ENCODE measurements at places on chromosomes 7 and 10.

GRCh38 chr10:11335167-11335652 lies 276.2 kb downstream of the USP6NL start:
- no peak for DNase-seq

DNA sequence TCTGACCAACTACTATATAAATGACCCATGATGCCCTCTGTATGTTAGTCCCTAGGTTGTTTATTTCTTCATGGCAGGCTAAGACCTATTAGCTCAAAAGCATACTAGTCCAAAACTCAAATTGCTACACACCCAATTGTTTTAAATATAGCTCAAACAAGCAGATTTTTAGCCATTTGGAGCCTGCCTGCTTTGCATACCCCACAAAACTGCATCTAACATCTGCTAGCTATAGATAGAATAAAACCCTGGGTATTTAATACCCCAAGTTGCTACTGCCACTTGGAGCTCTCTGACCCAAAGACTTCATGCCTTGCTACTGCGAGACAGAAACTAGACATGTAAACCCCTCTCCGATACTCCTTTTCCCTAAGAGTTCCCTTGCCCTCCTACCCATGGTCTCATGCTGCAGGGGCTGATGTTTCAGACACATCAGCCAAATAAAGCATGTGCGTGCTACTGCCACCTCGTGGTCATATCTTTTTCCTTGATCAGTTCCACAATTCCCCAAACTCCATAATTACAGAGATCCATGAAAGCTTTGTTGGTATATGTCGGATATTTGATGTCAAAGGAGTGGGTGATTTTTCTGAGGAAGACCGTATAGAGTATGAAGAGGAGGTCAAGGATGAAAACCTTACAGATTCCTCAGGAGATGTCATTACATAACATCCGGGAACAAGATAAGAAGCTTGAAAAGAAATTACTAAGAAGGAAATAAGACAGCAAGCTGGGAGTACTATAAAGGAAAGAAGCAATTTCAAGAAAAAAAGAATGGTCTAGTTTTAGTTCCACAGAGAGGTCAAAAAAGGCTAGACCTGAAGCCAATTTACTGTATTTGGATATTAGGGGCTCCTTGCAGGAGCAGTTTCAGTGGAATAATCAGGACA lies 386.6 kb downstream of the SH2D4B start:
- peak; percentile 33 for DNase-seq

GRCh38 chr7:128830231-128831177 lies at the start of gene FLNC:
TSS of gene FLNC (plus strand) at chr7:128830406. CDS start at chr7:128830638, 232 bp downstream.
- DNase-seq = peak; percentile 92

DNA sequence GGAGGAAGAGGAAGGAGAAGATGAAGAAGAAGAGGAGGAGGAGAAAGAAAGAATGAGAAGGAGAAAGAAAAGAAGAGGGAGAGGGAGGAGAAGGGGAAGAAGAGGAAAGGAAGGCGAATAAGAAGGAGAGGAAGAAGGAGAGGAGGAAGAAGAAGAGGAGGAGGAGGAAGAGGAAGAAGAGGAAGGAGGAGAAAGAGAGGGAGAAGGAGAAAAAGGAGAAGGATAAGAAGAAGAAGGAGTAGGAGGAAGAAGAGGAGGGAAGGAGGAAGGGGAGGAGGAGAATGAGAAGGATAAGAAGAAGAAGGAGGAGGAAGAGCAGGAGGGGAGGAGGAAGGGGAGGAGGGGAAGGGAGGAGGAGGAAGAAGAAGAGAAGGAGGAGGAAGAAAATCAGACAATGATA lies 149.2 kb upstream of the LYZL2 start:
- DNase-seq = no peak

- DNase-seq = no peak
Observed at GRCh38 chr7:21550076-21550475, 7.2 kb downstream of the DNAH11 start.

GRCh38 chr7:108423089-108423989 lies 32.9 kb downstream of the NRCAM start:
- no peak for DNase-seq

GRCh38 chr10:99708428-99709012 lies 23.4 kb downstream of the COX15 start:
- DNase-seq = peak; percentile 21

GRCh38 chr10:44989597-44990301 lies 11.0 kb upstream of the ZNF22 start:
- no peak for DNase-seq

DNA sequence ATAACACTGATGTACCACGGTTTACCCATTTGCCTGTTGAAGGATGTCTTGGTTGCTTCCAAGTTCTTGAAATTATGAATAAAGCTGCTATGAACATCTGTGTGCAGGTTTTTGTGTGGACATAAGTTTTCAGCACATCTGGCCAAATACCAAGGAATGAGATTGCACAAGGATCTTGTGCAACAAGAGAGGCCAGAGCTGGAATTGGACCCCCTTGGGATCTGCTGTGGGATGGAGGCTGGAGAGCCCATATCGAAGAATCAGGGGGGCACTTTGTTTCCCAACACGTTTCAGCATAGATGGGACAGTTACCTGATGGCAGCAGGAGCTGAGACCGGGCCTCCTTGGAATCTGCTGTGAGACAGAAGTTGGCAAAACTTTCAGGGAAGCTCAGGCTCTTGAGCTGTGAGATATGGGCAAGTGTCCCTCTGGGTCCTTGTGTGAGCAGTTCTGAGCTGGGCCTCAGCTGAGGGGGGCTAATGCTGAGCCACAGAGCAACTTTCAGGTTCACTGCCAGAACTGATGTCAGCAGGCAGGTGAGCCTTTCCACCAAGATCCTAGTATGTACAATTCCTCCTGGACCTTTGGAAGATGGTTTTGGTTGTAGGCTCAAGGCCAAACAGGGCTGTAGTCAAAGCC lies 115.2 kb upstream of the RAB18 start:
- peak; percentile 21 for DNase-seq

DNA sequence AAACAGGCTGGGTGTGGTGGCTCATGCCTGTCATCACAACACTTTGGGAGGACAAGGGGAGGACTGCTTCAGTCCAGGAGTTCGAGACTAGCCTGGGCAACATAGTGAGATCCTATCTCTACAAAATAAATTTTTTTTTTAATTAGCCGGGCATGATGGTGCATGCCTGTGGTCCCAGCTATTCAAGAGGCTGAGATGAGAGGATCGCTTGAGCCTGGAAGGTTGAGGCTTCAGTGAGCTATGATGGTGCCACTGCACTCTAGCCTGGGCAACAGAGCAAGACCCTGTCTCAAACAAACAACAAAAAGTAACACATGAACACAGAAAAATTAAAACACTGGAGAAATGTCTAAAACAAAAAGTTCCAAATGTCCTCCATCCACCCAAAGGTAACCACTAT lies 22.9 kb downstream of the PIK3AP1 start:
- DNase-seq = no peak

- DNase-seq = no peak
Observed at GRCh38 chr10:70893227-70894006, 5.1 kb upstream of the PCBD1 start.

DNA sequence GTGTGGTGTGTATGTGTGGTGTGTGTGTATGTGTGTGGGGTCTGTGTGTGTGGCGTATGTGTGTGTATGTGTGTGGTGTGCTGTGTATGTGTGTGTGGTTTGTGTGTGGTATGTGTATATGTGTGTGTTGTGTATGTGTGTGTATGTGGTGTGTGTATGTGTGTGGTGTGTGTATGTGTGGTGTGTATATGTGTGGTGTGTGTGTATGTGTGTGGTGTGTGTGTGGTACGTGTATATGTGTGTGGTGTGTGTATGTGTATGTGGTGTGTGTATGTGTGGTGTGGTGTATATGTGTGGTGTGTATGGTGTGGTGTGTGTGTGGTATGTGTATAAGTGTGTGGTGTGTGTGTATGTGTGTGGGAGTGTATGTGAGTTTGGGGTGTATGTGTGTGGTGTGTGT lies 428.7 kb downstream of the PAXIP1 start:
- DNase-seq = no peak

GRCh38 chr10:46014683-46015405 lies 15.6 kb downstream of the NCOA4 start:
- no peak for DNase-seq

- DNase-seq = no peak
Observed at GRCh38 chr7:158811894-158812293, 17.4 kb downstream of the ESYT2 start.

DNA sequence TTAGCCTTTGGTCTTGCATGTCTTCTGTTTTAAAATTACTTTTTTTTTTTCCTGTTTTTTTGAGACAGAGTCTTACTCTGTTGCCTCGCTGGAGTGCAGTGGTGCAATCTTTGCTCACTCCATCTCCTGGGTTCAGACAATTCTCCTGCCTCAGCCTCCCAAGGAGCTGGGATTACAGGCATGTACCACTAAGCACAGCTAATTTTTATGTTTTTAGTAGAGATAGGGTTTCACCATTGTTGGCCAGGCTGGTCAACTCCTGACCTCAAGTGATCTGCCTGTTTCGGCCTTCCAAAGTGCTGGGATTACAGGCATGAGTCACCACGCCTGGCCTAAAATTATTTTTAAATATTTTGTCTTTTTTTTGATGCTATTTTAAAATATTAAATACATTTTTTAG lies 38.5 kb downstream of the MLLT10 start:
- DNase-seq = no peak

DNA sequence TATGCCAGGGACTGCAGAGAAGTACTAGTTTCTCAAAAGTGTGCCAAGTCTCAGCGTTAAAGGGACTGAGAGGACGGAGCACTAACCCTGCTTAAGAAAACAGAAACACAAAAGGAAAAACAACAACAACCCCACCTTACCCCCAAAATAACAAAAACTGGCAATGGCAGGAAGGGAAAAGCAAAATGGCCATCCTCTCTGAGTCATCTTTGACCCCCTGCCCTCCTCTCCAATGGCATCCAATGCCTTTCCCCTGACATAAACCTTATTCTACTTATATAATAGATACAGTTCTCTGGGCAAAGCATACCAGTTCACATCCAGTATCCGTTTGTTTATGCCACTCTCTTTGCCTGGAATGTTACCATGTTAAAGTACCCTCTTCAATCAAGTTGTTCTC lies 1.6 kb downstream of the POLR1F start:
- no peak for DNase-seq

DNA sequence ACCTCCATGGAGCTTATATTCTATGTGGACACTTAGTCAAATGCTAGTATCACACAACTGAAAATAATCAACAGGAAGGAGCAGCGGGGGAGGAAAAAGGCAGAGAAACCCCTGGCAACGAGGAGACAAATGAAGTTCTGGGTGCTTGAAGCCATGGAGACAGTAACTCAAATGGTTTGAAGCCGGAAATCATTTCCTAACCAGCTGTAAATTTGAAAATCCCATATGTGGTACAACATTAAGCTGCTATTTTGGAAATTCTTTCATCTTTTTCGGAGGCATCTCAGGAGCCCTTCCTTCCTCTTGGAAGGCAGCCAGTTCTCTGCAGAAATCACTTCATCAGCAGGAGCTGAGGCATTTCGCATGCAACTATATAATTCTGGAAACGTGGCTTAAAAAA lies 91.4 kb downstream of the PPP1R3C start:
- DNase-seq = no peak

- DNase-seq = no peak
Observed at GRCh38 chr7:11237742-11238141, 264.1 kb downstream of the PHF14 start.

GRCh38 chr7:77415476-77415822 lies 700 bp downstream of the GSAP start:
- DNase-seq = peak; percentile 32

DNA sequence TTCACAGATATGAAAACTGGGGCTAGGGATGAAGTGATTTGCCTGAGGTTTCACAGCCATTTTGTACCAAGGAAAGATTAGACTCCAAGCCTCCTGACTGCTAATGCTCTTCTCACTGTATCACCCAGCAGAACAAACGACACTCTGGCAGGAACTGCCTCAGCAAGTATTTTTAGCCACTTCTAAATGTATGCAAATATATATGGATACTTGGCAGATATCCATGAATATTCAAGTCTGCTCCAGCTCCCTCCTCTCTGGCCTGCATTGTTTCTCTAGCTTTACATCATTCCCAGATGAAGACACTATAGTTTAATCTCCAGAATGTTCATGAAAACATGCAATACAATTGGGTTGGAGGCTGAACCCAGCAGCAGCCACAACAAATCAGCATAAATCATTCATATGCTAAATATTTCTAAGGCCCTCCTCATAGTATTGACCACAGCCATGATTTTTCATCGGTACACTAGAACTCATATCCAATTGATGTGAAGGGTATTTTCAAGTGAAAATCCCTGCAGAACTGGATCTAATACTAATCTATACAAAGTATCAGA lies 65.5 kb downstream of the HPSE2 start:
- DNase-seq = no peak

DNA sequence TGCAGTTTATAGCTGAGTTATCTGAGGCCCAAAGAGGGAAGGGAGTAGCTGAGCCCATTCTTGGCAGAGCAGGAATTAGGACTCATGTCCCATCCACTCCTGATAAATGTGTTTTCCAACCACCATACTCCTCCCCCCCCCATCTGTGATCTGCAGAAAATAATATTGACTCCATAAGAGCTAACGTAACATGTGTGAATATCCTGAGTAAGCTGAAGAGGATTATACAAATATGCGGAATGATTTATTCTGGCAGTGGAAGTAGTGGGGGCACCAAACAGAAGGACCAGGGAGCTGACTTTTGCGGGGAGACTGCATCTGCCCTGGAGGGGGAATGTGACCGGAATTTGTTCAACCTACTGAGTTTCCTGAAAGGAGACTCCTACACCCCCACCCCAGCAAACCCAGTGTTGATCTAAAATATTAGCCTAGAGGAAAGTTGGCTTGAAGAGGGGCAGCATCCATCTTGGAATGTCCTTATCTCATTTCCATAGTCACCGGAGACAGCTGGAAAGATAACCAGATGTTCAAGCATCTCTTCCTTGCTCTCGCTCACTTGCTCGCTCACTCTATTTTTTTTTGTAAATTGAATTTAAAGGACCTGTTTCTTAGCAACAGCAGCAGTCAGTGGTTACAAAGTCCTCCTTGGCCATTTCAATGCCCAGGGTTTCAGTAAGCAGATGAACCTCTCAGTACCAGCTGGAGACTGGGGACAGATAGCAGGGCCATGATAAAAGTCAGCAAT lies 114.7 kb downstream of the RPS24 start:
- DNase-seq = no peak

DNA sequence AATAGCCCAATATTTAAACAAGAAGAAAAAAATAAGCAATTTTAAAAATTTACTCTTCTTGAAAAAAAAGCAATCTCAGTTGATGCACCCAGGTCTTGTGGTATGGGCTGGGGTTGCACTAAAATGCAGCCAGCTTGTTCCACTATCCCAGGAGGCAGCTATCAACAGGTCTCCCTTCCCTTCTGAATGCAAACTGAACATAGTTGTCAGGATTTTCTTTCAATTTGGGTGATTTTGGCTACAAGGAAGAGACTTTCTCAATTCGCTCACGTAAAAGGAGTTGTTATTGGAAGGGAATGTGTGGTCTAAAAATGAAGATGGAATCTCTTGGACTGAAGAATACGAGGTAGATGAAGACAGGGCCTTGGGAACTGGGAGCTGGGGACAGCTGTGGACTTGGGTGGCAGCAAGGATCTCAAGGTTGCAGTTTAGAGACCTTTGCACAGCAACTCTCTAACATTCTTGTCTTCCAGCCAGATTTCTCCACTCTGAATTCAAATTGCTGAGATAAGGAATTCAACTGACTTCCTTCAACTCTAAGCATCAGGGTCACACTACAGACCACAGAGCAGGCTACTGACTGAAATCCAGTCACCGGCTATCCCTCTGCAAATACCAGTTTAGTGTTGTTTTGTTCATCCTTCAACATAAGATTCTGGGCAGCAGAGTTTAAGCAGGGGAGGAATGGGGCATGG lies 3.1 kb upstream of the TMEM26 start:
- peak; percentile 10 for DNase-seq
